ENCODE measurements at places on chromosomes 3 and 15.

- peak; percentile 75 for DNase-seq
Observed at GRCh38 chr3:143302638-143303171, 183.1 kb downstream of the CHST2 start.

GRCh38 chr3:183377307-183377959, 51.0 kb downstream of the MCF2L2 start:
- no peak for DNase-seq

DNA sequence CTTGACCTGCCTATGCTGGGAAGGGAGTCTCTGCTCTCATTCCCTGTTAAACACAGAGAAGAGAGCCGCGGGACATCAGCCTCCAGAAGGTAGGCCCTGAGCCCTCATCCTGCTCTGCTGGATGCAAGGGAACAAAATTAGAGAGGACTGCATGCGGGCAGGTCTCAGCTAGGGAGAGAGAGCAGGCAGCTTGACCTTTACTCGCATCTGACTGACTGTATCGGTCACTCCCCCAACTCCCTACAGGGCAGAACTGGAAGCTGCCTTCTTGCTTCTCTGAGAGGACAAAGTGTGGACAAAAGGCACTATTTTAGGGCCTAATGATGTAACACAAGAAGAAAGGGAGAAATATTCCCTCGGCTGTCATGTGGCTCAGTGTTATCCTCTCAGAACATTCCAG, 38.7 kb upstream of the ATOSA start:
- DNase-seq: peak; percentile 18

- no peak for DNase-seq
Observed at GRCh38 chr15:66157507-66157906, 96.0 kb downstream of the MEGF11 start.

DNA sequence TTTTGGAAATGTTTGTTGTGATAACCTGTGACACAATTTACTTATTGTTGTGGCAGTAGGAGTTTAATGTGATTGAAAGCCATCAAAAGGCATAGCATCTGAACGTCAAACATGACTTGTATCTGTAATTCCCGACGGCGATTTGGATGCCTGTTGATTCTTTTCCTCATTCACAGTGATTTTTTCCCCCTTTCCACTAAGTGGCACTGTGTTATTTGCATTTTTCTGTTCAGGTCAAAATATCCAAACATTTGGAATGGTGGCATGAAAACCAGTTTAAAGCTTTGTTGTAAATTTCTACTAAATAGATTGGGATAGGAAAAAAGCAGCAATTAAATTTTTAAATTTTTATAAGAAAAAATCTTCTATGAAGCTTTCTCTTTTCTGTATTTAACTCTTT, 259.9 kb upstream of the KCNH8 start:
- DNase-seq: no peak

GRCh38 chr3:170633573-170633972, 47.7 kb upstream of the SLC7A14 start:
- DNase-seq: no peak

- DNase-seq: no peak
Observed at GRCh38 chr3:68705695-68706094, 226.7 kb downstream of the TAFA4 start.

- no peak for DNase-seq
Observed at GRCh38 chr15:72564091-72564490, 90.0 kb downstream of the ARIH1 start.

Data from fibroblast of pulmonary artery (primary cell).